ENCODE measurements at places on chromosomes 12 and 14.

GRCh38 chr12:49219417-49220026, 30.6 kb upstream of the TUBA1A start:
- no peak for DNase-seq

DNA sequence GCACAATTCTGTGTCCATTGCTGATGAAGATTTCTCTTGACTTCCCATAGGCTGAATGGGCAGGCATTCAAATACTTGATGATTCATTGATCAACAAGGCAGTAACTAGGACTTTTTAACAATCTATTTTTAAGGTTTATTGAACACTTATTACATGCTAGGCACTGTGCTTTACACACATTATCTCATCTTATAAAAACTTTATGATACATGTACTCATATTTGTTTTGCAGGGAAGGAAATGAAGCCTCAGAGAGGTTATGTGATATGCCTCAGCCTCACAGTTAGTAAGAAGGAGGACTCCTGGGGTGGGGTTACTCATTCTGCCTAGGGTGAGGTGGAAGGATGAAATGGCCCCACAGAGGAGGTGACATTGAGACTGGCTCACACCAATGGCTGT, 12.9 kb upstream of the EMP1 start:
- no peak for DNase-seq

- no peak for DNase-seq
Observed at GRCh38 chr12:104578453-104578852, 121.7 kb downstream of the CHST11 start.

- no peak for DNase-seq
Observed at GRCh38 chr14:68603533-68604360, 189.1 kb downstream of the ZFP36L1 start.

- peak; percentile 24 for DNase-seq
Observed at GRCh38 chr12:122980183-122981035, at the start of gene ARL6IP4. Gene ARL6IP4 (plus strand): TSS chr12:122980681. CDS start chr12:122981140, 459 bp downstream.

Data from activated CD8-positive, alpha-beta memory T cell treated with anti-CD3 and anti-CD28 coated beads for 4 hours (primary cell).